ENCODE measurements at places on chromosomes 7 and 10. TPM values are rescaled to one million over a fixed set of nuclear protein-coding genes. Genes with fewer than 3 reads are reported as not detected.
A peak's percentile ranks its signal among the peaks of the same experiment; 100 is the strongest.

- DNase-seq, result peak; percentile 5
These were observed 11.0 kb upstream of the RASSF4 start for GRCh38 chr10:44948642-44949041.

- DNase-seq, result peak; percentile 75
These were observed 161.6 kb downstream of the PKD1L1 start for GRCh38 chr7:47786557-47787248.

- DNase-seq, result no peak
These were observed 10.6 kb downstream of the ZFAND2A start for GRCh38 chr7:1149351-1149794.

GRCh38 chr10:12594448-12594944 lies 245.1 kb downstream of the CAMK1D start:
- DNase-seq, result no peak

DNA sequence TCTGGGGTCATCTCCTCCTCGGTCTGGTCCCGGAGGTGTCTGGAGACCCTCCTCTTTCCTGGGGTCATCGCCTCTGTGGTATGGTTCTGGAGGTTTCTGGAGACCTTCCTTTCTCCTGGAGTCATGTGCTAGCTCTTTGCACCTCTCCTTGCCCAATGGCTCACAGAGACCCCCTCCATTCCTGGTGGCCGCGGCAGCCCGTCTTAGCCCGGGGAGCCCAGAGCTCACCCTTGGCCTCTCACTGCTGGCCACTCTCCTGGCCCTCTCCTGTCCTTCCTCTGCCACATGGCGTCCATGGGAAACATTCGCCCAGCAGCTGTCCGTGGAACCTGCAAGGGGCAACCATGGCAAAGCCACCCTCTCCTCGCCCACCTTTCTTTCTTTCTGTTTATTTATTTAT lies 20.2 kb upstream of the FOXL3 start:
- DNase-seq, result no peak

- DNase-seq, result no peak
These were observed 91.4 kb downstream of the EXOC4 start for GRCh38 chr7:133344275-133344674.

DNA sequence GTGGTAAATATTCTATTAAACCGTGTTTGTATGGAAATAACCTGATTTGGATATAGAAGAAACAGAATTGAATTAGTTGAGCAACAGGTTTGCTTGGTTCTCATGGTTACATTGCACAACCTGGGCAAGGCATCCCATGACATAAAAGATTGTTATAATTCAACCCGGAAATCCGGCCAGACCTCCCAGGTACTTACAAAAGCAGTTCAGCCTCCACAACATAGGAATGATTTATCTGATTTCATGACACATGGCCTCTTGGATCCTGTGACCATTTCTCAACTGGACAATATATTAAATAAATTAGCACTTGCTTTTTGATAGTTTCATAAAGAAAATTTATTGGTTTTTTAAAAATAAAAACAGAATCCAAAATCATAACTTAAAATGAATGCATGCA lies 55.1 kb upstream of the PTPN12 start:
- DNase-seq, result no peak

GRCh38 chr10:8670461-8670860 lies 616.0 kb downstream of the GATA3 start:
- no peak for DNase-seq

- no peak for DNase-seq
These were observed 57.6 kb upstream of the CROT start for GRCh38 chr7:87287738-87288341.

DNA sequence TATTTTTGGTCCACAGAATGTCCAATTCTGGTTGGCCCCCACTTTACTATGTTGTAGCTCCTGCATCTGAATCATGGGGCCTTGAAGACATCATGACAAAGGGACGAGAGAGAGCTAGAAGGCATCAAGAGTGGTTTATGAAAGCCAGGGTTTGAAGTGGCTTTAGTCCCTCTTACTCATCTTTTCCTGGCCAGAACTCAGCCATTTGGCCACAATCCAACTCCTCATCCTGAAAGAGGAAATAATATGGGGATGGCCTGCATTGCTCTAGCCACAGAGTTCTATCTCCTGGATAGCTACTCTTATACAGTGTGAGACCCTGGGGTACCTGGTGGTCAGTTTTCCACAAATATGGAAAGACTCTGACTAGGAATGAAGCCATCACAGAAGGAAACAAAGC lies 418.9 kb downstream of the XPNPEP1 start:
- no peak for DNase-seq

DNA sequence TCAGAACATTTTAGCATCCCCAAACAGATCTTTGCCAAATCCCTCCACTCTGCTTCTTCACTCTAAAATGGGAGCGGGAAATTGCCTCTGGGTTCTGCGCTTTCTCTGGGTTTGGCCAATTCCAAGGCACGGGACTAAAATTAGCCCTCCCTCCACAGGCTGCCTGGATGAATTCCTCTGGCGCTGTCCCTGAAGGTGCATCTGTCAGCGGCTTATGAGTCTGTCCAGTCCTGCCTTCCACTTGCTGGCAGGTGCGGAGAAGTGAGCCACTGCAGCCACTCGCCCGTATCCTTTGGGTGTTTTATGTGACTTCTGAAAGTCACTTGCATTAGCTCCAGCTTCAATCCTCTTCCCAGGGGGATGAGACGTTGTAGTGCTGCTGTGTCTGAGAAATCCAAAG lies 121.6 kb downstream of the SH2D4B start:
- DNase-seq, result no peak

DNA sequence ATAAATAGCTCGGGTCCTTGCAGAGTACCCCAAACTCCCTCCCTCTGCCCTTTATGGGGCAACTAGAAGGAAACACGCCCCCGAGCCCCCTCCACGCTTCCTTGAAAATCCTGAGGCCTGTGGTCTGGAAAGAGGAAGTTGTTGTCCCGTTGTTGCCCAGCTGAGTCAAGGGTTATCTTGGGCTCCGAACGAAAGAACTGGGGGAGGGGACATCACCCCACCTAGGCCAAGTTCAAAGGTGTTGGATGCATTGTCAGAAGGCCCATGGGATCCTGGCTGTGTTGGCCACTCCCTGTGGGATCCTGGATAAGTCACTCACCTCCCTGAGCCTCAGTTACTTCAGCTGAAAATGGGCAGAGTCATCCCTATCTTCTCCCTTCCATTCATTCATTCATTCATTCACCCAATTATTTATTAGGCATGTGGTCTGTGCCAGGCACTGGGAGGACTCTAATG lies at the start of gene CCL24:
Gene CCL24, minus strand, starts transcription at position 26 of the 456 bp plus-strand sequence. CDS start 91 bp downstream, outside the sequence.
- DNase-seq, result no peak

GRCh38 chr10:75015442-75015841 lies 96.0 kb upstream of the SAMD8 start:
- no peak for DNase-seq

GRCh38 chr10:70991140-70992124 lies 103.1 kb upstream of the PCBD1 start:
- no peak for DNase-seq

DNA sequence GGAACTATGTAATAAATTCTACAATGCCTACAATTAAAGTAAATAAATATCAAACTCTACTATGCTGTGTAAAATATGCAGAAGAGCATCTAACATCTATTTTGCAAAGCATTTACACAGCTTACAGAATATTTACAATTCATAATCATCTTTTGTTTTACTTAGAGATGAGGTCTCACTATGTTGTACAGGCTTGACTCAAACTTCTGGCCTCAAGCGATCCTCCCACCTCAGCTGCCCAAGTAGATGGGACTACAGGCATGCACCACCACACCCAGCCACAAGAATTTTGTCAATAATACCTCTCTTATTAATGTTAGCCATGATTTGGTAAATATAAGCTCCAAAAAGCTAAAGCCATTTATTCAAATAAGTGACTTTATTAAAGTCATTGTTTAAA lies 21.9 kb upstream of the CAV2 start:
- no peak for DNase-seq

DNA sequence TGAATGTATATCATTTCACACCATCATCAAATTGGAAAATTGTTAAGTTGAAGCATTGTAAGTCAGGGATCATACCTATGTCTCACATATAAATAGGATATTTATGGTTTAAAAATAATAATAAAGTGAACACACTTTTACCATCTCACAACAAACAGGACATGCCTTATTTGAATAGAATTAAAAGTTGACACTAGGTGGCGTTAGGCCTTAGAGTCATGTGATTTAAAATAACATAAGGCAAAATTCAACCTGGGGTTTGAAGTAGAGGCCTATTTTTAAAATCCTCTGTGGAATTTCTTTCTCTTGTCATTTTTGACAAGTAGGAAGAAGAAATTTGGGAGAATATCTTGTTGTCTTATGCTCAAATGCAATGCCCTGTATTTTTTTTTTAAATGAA lies 184.7 kb upstream of the PCDH15 start:
- no peak for DNase-seq

- peak; percentile 64 for DNase-seq
These were observed 6.3 kb upstream of the CLIP2 start for GRCh38 chr7:74282748-74283459.

DNA sequence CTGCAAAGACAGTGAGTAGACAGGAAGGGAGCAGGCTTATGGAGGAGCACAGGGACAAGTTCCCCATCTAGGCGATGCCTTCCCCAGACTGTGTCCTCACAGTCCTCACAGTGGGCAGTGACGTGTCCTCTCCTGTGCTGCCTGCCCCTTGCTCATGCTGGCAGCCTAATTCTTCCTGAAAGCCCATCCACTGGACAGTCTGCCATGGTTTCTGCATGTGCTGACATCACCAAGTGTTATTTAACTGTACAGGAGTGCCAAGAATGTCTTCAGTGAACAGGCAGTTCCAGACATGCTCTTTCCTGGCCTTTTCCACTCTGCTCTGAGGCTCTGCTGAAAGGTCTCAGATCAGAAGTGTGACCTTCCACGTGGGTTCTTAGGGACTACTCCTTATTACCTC lies 54.1 kb downstream of the ZNF248 start:
- no peak for DNase-seq

DNA sequence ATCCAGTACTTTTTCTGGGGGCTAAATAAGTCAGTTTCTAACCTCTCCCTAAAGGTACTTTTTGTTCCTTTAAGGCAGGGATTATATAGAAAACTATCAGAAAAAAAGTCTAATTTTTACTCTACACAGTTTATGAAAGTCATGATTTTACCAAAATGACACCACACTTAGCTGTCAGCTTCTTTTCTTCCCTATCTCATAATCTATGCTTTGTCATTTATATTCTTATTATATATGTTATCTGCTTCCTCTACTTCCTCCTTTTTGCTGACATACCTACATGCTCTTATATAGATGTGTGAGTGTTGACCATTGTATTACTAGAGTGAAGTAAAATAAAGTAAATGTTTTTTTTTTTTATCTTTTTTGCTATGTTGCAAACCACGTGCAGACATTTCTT lies 203.9 kb upstream of the CHRM2 start:
- DNase-seq, result no peak

DNA sequence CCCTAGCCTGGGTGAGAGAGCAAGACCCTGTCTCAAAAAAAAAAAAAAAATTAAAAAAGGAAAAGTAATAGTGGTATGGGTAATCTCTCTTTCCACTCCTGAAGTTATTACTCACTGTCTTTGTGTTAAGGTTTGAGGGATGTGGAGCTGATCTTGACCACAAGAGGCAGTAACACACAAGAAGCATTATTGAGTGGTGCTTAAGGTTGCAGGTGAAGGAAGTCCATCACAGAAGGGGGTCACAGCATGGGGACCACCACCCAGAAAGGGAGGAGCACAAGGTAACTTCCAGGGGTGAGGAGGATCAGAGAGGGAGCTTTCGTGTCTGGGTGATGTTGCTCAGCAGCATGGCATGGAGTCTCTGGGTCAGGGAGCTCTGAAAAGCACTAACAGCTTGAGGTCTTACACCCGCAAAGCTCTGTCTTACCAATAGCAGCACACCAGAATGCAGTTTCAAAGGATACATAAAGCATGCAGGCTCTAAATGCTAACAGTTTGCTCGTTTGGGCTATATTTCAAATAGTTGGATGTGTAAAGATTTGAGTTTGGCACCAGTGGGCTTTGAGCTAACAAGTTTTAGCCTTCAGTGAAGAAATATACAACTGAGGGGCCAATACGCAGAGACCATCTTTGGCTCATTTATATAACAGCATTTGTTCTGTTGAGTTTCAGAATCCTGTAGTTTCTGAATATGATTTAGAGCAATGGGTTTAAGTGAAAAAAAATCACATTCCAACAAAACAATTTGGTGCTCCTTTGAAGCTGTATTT lies 100.4 kb upstream of the DNAJC1 start:
- no peak for DNase-seq

- no peak for DNase-seq
These were observed 47.4 kb upstream of the GNAI1 start for GRCh38 chr7:80087051-80087770.

DNA sequence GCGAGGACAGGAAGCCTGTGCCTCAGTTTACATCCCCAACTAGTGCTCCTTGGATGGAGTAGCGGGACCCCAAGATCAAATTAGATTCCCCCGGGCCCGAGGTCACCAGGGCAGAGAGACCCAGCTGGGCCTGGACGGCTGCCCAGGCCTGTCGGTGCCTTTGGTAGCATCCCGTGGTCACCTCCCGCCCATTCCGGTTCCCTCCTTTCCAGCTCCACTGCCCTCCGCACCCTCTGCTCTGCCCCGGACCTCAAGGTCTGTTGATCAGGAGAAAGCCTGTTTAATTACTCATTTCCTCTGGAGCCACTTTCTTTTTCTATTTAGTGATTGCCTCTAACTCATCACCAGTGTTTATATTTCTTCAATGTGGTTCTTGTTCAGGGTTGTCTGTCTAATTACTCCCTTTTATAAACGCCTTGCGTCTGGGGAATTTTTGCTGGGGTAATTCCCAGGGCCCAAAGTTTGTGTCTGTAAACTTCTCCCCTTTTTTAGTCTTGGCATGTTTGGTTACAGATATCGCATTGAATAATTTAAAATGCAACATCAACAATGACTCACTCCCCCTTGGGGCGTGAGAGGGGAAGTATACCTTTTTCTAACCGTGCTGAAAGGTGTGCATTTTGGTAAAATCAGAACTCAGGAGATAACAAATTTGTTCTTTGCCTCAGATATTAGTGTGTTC lies 1.9 kb downstream of the FOXK1 start:
- DNase-seq, result no peak

- DNase-seq, result no peak
These were observed 3.9 kb downstream of the DCLRE1A start for GRCh38 chr10:113849946-113850345.

GRCh38 chr7:9192969-9193368 lies 759.6 kb downstream of the NXPH1 start:
- DNase-seq, result no peak

GRCh38 chr7:98618786-98619185 lies 1.7 kb downstream of the NPTX2 start:
- no peak for DNase-seq

DNA sequence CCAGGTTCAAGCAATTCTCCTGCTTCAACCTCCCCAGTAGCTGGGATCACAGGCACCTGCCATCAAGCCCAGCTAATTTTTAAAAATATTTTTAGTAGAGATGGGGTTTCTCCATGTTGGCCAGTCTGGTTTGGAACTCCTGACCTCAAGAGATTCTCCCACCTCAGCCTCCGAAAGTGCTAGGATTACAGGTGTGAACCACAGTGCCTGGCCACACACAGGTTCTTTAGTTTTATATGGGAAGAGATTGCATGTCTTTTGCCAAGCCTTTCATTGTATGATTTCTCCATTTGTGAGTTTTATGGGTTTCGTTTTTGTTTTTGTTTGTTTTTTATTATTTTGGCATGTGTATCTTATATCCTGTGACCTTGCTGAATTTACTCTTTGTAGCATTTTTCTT lies 40.9 kb downstream of the C1GALT1 start:
- no peak for DNase-seq

Gene SFTPA1
- not detected for total RNA-seq

Gene SUN3
- total RNA-seq, result not detected

Gene SDHAF3
- 18.7 TPM for total RNA-seq

Gene NCF1
- 0.33 TPM for total RNA-seq

Gene SLC16A9
- 4.3 TPM for total RNA-seq

Gene GNGT1
- 0.44 TPM for total RNA-seq

Gene MBLAC1
- total RNA-seq, result 1.6 TPM

Gene ACSM6
- not detected for total RNA-seq

Gene BHLHA15
- 1.4 TPM for total RNA-seq

Gene CACNA2D1
- total RNA-seq, result 36.2 TPM

Data from H9 (cell line).